ENCODE measurements at places on chromosomes 6 and 20.

DNA sequence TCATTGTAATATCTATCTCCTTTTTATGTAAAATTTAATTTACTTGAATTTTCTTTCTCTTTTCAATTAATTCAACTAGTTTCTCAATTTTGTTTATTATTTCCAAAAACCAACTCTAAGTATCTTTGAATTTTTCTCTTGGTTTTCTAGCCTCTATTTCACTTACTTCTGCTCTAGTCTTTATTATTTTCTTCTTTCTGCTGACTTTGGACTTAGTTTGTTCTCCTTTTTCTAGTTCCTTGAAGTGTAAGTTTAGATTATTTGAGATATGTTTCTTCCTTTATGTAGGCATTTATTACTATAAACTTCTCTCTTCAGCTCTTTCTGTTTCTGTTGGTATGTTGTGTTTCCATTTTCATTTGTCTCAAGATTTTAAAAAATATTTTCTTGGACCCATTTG is 70.8 kb downstream of the TNFAIP3 start:
- no peak for DNase-seq

DNA sequence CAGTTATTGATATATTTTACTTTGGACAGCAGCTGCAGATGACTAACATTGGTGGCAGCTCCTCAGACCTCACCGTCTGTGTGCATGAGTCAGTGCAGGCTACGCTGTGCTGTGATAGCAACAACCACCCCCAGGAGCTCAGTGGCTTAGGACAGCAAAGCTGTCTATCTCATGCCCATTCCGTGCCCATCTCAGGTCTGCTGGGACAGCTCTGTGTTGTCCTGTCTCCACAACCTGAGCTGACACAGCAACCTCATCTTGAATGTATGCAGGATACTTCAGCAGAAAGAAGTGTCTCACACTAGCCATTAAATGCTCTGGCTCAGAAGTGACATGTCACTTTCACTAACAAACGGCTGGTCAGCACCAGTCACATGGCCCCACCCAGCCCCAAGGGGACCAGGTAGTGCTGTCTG is 47.7 kb downstream of the BANF2 start:
- no peak for DNase-seq

- DNase-seq: no peak
Observed at GRCh38 chr20:47748823-47749222, 36.5 kb downstream of the SULF2 start.

- DNase-seq: no peak
Observed at GRCh38 chr20:50218987-50219435, 28.4 kb downstream of the CEBPB start.

- no peak for DNase-seq
Observed at GRCh38 chr20:50784464-50784863, 10.4 kb upstream of the BCAS4 start.

GRCh38 chr6:55531496-55531895 is 47.5 kb downstream of the HMGCLL1 start:
- no peak for DNase-seq

DNA sequence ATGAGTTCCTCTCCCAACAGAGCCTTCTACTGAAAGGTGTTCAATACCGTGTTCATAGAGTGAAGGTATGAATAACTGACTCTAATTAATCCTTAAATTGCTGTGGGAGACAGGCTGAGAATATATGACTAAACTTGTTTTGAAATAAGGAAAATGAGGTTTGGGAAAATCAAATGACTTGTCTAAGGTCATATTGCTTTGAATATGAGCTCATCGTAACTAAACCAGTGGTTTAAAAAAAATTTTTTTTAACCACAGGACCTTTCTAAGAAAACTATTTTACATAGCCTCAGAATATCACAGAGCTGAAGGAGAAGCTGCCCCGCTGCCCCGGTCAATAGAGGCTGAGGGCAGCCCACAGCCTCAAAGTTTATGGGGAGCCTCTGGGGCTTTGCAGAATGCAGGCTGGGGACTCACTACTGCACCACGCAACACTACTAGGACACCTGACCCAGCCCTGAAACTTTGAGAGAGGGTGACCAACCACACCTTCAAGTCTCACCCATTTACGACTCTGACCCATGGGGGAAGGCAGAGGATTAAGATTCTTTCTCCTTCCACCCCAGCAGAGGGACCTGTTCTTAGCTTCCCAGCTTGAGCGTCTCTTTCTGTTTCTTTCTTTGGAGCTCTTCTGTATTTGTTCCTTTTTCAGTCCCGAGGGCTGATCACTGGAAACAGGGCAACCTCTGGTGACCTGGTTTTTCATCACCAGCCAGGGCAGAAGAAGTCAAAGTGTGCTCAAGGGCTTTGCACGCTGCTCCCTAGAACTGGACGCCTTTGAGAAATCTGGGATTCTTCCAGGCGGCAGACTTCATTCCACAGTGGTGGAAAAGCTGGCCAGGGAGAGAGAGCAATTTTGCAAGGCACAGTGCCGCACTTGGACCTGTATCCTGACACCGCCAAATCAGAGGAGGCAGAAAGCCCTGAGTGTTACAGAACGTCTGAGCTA is 220.2 kb downstream of the ATXN1 start:
- no peak for DNase-seq
